ENCODE measurements at places on chromosomes 11 and 22.
A peak's percentile ranks its signal among the peaks of the same experiment; 100 is the strongest.

DNA sequence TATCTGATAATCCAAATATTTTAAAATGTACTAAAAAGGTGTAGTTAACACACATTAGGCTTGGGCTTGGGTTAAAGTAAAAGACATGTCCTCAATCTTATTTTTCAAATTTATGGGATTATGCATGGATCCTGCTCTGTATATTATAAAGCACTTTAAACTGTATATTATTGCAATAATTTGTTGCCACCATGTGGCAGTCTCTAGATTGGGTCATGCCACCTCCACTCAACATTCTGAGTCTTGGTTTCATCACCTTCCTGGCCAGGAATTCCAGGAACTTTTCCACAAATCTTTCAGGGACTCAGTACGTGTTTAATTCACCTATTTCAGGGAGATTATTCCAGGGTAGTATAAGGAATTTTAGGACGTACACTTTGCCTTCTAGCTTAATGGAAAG lies 695.5 kb downstream of the FAM181B start:
- peak; percentile 23 for DNase-seq

DNA sequence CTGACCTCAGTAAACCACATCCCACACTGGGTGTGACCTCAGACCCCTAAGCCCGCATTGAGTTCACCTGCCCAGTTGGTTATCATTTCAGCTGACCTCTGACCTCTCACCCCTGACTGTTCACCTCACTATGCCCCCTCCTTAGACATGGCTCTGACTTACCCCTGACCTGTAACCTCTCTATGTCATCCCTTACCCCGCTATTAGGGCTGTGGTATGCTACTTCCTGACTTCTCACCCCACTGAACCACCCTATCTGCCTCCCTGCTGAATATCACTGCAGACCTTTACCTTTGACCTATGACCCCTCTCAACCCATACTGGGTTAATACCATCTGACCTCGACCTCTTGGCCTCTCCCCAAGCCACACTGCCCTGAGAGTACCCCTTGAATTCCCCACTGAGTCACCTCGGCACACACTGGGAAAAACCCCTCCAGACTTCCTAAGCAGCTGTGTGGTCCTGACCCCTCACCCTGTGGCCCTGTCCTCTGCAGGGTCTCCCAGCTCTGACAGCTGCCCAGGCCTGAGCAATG lies 8.3 kb downstream of the PLCB3 start:
- no peak for DNase-seq

DNA sequence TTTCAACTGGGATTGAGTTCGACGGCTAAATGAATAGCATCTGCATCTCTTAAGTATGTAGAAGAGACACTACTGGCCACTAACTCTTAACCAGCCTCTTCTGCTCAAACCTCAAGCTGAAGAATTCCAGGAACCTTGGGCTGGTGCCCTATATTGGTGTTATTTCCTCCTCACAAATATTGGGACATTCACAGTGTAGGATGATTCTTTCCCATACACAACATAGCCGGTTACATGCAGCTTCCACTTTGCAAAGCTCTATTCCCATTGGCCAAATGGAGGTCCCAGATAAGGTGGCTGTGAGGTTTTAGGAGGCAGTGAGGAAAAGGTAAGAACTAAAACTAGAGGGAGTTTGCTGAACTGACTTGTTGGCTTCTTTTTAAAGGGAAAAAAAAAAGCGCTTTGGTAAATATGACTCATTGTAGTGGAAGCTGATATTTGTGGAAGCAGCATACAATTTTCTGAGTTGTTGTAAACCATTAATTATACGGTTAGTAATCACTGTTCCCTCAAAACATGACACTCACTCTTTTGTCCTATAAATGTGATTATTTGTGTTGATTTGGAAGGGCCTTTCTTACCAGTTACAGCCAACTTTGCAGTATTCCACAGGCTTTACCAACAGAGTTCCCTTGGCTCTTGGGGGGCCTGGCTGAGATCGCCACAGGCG lies 17.6 kb downstream of the C22orf31 start:
- no peak for DNase-seq

- DNase-seq = no peak
These were observed 14.0 kb downstream of the RGL4 start for GRCh38 chr22:23704829-23705228.

DNA sequence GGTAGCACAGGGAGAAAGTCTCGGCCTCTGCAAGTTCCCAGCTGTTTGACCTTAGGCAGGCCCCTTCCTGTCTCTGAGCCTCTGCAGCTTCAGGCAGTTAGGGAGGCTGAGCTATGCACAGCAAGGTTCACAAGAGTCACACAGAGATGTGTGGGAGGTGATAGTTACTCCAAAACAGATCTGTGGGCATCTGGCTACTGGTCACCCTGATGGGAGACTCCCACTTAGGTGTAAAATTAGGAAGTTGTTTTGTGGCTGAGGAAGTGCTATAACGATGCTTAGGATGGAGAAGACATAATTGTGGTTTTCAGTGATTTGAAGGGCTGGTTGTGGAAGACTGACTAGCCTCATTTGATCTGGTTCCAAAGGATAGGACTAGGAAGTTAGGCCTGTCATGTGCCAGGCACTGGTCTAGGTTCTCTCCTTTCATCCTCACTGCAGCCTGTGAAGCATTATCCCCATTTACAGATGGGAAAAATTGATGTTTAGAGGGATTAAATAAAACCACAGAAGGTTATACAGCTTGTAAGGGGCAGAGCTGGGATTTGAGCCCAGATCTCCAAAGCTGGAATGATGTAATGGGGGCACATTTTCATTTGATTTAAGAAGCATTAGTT lies 13.5 kb downstream of the ACO2 start:
- no peak for DNase-seq

DNA sequence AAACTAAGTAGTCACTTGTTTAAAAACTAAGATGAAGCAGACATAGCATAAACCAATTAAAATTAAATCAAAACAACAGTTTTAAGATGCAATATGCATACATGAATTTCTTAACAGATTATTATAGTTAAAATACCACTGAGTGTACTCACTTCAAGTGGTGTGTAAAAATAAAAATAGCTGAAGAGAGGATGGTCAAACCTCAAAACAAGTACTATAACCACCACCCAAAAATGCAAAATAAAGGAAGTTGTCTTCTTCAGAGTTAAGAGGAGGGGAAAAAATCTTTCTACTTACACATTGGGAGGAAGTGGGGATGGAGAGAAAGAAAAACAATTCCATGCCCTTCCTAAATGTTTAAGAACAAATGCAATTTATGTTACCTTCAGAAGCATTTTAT lies 31.9 kb downstream of the RRAS2 start:
- no peak for DNase-seq

DNA sequence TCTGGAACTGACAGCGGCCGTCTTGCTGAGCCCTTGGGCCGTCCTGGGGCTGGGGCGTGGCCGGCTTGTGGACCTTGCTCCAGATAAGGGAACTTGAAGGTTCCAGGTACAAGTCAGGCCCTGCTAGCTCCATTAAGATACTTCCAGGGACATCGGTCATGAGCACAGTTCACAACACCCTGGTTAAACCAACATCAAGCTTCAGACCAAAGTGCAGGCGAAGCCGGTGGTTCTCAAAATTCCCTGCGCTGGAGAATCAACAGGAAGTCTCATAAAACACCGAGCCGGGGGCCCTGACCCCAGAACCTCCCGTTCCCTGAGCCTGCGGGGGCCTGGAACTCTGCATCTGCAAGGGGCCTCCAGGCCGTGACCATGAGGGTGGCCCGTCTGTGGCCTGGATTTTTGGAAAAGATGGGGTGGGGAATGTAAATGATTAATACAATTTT lies 1043.8 kb downstream of the BRD1 start:
- no peak for DNase-seq

DNA sequence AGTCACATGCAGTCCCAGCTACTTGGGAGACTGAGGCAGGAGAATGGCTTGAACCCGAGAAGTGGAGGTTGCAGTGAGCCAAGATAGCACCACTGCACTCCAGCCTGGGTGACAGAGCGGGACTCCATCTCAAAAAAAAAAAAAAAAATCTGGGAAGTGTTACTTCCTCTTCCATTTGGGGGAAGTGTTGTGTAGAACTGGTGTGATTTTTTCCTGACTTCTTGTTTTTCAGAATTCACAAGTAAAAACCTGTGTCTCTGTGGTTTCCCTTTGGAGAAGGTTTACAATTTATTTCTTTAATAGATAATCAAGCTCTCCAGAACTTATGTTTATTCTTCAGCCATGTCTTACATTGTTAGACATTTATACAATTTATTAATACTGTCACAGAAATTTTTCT lies 396.1 kb downstream of the BRD1 start:
- DNase-seq = no peak

DNA sequence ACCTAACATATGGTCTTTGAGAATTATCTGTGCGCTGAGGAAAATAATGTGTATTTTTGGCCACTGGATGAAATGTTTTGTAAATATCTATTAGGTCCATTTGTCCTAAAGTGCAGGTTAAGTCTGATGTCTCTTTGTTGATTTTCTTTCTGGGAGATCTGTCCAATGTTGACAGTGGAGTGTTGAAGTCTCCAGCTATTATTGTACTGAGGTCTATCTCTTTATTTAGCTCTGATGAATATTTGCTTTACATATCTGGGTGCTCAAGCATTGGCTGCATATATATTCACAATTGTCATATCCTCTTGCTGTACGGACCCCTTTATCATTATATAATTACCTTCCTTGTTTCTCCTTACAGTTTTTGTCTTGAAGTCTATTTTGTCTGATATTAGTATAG lies 833.8 kb downstream of the DLG2 start:
- no peak for DNase-seq

DNA sequence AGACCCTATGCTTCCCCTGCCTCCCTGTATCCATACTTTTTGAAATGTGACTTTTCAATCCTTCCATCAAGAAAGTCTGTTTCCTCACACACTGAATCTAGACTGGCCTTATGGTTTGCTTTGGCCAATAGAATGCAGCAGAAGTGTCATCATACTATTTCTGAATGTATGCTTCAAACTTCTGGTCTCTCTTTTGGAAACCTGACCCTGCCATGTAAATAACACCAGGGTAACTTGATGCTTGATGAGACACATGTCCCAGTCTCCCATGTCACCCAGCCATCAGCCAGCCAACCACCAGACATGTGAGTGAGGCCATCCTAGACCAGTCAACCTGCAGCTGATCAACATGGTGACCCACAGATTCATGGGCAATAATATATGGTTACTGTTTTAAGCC lies 29.7 kb upstream of the CAVIN3 start:
- no peak for DNase-seq

GRCh38 chr22:32994041-32994830 lies 63.9 kb downstream of the SYN3 start:
- DNase-seq = no peak

GRCh38 chr11:70095541-70096252 lies 17.6 kb downstream of the ANO1 start:
- no peak for DNase-seq

All from COR-L47 (cell line).